Activated T-cell treated with anti-CD3 and anti-CD28 coated beads, Interleukin-2, amount 50 U/mL, for 72 hours (primary cell): ENCODE measurements at places on chromosomes 2 and 18.

GRCh38 chr2:20637147-20637546 lies 13.8 kb downstream of the HS1BP3 start:
- no peak for DNase-seq

- no peak for DNase-seq
Measured at GRCh38 chr2:96811917-96812316, 4.2 kb upstream of the CNNM3 start.

DNA sequence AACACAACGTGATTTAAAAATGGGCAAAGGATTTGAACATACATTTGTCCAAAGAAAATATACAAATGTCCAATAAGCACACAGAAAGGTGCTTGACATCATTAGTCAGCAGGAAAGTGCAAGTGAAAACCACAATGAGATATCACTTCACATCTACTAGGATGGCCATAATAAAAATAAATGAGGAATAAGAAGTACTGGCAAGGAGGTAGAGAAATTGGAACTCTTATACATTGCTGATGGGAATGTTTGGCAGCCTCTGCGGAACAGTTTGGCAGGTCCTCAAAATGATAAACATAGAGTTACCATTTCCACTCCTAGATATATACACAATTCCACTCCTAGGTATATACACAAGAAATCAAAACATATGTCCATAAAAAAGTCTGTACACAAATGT lies 51.0 kb upstream of the PGAP1 start:
- DNase-seq: no peak

GRCh38 chr18:77346208-77346810 lies 96.7 kb downstream of the GALR1 start:
- no peak for DNase-seq

GRCh38 chr2:124211461-124211860 lies 186.4 kb downstream of the CNTNAP5 start:
- DNase-seq: no peak

DNA sequence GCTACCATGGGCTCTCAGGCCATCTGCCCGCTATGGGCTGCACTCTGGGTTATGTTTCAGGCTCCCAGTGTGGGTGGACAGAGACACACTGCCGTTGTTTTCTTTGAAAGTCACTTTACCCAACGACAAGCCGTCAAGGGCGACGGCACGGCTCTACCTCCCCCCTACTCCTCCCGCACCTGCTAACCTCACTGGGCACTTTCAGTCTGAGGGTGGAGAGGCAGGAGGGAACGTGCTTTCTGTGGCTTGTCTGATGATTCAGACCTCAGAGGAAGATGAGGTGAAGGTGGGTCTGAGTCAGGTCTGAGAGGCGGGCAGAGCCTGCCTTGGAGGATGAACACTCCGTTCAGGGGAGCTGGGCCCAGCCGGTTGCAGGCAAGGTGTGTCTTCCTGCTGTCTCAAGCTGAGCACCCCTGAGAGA lies 147.6 kb upstream of the HDAC4 start:
- DNase-seq: peak; percentile 92

GRCh38 chr18:54780285-54780861 lies 47.9 kb upstream of the RAB27B start:
- no peak for DNase-seq

- no peak for DNase-seq
Measured at GRCh38 chr2:146786396-146786795, 1058.4 kb upstream of the ACVR2A start.

DNA sequence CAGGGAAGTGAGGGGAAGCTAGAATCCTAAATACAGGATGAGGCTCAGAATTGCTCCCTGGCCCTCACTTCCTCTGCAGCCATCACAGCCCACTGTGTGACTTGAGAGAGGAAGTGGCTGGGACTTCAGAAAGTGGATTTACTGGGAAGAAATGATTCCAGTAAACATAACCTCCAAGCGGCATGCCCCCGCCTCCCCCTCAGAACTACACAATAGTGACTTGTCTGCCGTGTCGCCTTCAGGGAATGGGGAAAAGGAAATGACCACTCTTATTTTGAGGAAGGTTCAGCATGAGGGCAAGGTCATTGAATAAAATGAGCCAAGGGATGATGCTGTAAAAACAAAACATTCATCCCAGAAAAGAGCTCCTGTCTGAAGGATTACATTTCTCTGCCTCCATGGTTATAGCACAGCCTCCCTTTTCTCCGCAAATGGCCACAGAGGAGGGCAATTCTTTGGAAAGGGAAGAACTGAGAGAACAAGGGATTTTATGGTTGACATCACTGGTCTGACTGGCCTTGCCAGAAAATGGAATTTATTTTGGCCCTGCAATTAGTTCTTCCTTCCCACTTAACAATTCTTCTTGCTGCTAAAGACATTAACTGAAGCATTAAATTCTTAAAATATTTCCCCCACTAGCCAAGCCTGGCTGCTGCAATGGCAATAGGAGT lies 78.9 kb upstream of the DAPL1 start:
- no peak for DNase-seq

DNA sequence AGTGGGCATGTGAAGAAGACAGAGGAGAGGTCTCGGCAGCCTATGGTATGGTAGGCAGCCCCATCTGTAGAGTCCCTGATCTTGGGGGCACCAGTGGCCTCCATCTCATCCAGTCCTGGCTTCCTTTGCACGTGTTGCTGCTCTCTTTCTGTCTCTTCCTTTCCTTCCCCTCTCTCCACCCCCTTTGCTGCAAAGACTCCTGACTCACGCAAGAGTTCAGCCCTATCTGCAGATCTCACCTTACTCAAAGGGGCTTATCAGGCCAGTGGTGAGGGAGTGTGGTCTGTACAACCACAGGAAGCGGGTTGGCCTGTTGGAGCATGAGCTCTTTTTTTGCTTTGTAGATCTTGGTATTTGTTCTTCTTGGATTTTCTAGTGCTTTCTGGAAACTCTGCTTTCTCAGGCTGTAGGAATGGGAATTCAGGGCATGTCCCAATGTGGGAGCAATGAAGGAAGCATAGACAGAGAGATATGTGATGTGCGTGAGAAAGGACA lies 14.6 kb upstream of the NT5DC4 start:
- peak; percentile 81 for DNase-seq

- DNase-seq: no peak
Measured at GRCh38 chr2:160646684-160647444, 153.3 kb upstream of the RBMS1 start.

DNA sequence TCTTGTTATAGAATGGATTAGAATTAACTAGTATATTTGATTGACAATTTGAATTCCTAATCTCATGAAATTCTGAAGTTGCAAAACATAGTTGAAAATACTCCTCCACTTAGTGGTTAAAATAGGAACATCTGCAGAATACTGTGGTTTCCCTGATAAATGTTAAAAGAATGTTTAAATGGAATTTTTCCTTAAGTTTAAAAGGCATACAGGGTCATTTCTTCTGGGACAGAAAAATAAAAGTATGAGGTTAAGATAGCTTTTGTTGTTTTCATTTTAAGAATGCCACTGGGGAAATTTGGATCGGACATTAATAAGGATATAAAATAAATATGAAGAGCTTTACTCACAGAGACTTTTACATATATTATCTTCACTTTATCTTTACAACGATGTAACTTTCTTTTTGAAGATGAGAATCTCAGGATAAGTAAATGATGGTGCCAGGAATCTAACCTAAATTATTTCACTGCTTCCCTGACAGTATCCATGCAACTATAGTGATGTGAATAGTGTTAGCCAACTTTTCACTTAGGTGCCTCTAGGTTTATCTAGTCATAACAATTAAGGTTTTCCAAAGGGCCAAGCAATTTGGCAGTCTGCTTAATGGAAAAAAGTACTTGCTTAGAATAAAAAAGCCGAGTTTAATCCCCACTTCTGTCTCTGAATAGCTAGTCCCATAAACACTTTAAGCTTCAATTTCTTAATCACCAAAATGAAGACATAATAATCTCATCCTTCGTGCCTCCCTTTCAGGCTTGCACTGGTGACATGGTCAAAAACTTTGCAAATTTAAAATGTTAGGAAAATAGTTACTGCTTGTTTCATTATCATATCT lies 151.8 kb upstream of the STK17B start:
- no peak for DNase-seq

DNA sequence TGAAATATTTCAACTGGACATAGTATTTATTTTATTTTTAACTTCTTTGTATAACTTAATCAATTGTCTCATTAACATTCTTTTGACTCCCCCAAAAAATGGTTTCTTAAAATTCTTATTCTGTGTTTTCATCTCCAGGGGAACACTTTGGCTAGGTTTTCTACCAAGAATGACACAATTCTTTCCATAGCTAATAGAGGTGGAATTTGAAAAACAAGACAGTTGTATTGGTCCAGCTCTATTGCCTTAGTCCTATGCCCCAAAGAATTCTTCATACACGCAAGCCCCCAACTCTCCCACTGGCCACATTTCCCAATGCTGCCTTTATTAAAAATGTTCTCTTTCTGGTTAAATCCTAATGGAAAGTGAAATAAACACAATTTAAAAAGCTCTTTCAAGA lies 104.7 kb upstream of the PKDCC start:
- DNase-seq: no peak

DNA sequence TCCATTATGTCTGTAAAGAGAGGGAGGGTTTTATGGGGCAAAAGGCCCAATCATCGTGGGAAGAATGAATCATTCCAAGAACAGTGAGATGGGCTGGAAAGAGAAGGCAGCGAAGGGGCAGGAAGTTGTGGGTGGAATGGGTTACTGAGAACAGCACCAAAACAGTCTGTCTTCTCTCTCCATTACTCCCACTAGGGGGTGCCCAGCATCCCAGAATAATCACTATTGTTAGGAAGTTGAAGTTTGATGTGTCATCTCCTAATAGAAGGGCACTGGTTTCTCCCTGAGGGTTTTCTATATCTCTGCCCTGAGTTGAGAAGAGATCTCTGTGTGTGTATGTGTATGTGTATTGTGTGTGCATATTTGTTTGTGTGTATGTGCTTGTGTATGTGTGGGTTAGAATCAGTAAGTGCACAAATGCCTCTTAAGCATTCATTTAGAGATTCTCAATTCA lies 76.6 kb upstream of the MAP4K3 start:
- peak; percentile 83 for DNase-seq

DNA sequence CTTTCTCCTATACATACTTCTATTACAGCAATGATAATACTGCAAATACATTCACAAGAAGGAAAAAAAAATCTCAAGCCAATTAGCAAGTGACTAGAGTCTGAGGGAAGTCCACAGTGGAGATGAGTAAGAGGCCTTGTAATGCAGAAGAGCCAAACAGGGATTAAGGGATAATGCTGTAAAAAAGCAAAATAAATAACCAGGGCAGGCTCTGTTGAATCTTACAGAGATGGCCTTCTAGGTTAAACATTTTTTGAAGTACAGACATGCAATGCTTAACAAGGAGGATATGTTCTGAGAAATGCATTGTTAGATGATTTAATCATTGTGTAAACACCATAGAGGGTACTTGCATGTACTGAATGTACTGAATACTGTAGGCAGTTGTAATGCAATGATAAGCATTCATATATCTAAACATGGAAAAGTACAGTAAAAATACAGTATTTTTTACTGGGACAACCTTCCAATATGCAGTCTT lies 122.1 kb upstream of the RMDN2 start:
- no peak for DNase-seq

GRCh38 chr2:189661957-189662321 lies 680 bp downstream of the ASNSD1 start:
- DNase-seq: no peak

DNA sequence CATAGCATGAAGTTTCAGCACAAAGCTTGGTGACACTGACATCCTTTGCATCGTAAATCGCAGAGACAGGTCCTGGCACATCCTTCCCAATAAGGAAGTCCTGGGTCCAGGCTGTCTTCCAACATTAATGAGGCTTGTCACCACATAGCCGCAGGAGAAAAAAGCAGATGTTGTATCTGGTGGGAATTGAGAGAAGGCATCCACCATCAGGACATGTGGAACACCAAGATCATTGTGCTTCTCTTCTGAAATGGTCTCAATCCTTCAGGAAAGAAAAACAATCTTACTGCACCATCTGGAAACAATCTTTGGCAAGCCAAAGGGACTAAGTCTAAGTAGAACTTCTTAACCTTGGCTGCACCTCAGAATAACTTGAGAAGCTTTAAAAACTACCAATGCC lies 119.0 kb upstream of the ARHGAP28 start:
- DNase-seq: no peak

GRCh38 chr18:49817947-49818346 lies 4.6 kb upstream of the ACAA2 start:
- DNase-seq: no peak

DNA sequence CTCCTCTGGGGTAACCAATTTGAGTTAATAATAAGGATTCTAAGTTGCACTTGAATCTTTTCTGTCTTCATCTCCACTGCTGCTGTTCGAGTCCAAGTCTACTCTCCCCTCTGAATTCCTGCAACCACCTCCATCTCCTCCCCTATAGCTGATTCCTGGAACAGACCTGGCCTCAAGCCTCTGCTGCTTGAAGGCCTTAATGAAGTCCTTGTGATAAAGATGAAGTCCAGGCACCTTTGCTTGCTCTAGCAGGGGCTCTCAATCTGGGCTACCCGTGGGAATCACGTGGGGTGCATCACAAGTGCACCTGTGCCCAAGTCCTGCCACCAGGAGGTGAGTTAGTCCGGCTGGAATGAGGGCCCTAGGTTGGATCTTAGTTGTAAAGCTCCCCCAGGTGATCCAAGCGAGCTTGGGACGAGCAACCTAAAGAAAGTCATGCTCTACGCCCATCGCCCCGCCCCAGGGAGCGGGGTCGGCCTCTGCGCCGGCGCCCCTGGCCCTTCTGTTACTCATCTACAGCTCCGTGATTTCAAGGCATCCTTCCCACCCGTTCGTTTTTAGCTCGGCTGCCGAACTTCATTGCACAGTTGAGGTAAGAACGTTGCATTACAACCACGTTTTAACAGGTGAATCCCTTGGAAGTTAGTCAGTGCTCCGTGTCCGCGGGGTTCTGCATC lies 905 bp upstream of the IAH1 start:
- DNase-seq: peak; percentile 17

DNA sequence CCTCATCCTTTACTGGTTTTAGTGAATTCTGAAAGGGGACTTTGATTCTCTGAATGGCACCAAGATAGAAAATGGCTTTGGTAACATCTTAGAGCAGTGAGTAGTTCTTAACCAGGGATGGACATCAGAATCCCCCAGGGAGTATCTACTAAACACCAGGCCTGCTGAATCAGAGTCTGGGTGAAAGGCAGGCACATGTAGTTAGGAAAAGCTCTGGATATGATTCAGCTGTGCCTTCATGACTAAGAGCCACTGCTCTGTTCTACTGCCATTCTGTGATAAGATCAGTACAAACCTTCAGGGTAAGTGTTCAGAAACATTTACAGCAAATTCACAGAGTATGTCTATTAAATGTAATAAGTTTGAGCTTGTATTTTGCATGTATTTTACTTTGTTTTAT lies 46.2 kb upstream of the B3GNT2 start:
- DNase-seq: no peak

- DNase-seq: no peak
Measured at GRCh38 chr2:150866431-150866830, 379.0 kb upstream of the RND3 start.

DNA sequence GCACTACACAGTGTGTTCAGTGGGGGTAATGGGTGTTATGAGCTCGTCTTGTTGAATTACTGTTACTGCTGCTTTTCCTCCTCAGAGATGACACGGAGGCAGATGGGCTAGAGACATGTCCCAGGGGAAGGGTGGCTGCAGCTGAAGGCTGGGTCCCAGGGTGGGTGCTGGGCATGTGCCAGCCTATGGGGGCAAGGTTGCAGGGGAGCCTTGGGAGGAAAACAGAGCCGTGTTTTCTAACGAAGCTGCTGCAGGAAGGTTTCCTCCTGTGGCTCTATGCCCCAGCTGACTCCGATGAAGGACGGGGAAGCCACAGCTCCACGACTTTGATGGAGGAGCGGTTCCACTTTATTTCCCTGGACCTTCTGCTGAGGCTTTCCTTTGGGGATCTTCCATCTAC lies 42.4 kb downstream of the ASB18 start:
- DNase-seq: no peak

GRCh38 chr2:201758873-201759272 lies 21.9 kb downstream of the ALS2 start:
- no peak for DNase-seq
